ENCODE measurements at places on chromosomes 11 and 22.

DNA sequence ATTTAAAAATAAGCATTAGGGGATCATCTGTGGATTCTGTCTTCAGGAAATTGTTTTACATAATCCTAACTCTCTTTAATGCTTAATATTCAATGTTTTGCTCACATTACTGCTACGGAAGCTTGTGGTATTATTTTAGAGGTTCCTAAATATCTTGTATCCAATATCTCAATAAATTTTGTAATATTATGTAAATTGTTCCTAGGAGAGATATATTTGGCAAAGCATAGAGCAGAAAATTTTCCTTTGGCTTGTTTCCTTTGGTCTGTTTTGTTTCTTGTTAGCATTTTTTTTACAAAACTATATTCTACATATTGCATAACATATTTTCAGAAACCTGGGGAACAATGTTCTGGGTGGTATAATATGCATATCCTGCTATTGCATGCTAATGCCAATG is 144.8 kb downstream of the GRIA4 start:
- no peak for DNase-seq

- no peak for DNase-seq
Observed at GRCh38 chr22:47781427-47782111, 1019.1 kb downstream of the TBC1D22A start.

DNA sequence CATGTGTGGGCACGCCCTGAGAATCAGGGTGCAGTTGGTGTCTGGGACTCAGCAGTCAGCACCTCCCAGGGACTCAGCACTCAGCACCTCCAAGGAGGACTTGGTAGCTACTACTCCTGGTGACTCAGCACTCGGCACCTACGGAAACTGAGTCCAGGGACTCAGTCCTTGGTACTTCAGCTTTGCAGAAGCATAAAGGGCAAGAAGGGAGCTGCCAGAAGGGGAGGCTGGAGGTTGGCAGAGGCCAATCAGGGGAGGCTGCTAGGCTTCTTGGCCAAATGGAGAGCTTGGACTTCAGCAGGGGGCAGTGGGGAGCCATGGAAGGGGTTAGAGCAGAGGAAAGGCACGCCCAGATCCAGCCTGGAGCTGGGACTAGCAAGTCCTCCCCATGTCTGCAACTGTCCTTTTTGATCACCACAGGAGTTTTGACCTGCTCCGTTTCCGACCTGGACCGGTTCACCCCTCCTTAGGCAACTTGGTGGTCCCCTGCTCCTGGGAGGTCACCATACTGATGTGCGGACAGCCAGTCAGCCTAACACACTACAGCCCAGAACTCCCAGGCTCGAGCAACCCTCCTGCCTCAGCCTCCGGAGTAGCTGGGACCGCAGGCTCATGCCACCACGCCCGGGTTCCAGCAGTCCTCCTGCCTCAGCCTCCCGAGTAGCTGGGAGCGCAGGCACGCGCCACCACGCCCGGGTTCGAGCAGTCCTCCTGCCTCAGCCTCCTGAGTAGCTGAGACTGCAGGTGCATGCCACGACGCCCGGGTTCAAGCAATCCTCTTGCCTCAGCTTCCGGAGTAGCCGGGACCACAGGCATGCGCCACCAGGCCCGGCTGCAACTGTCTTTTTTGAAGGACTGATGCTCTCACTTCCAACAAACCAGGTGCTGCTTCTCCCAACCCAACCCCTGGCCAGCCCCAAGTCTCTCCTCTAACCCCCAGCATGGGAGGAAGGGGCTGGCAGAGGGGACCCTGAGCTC is 1.5 kb downstream of the ANO9 start:
- no peak for DNase-seq

GRCh38 chr22:38734421-38735100 is 21.2 kb downstream of the SUN2 start:
- DNase-seq: no peak

GRCh38 chr11:18703001-18703763 is 4.6 kb downstream of the TMEM86A start:
- no peak for DNase-seq

- no peak for DNase-seq
Observed at GRCh38 chr11:92696076-92696475, 273.4 kb upstream of the MTNR1B start.

DNA sequence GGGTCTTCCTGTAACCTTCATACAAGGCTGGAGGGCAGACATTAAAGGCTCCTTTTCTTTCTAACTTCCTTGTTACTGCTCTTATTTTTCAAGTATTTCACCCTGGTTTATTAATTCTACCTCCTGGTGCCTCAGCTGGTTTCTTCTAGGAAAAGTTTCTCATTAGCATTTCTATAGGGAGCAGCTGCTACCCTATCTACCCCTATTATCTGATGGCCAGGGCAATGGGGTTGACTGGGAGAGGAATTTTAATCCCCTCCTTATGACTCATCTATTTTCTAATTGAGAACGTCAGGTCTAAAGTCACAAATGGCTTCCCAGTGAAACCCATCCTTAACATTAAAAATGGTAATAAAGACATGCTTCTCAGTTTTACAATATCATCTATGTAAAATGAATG is 5.0 kb downstream of the MAP6 start:
- DNase-seq: no peak

GRCh38 chr22:42261296-42261695 is 9.2 kb downstream of the TCF20 start:
- no peak for DNase-seq

GRCh38 chr11:15969701-15970329 is 386.5 kb downstream of the SOX6 start:
- DNase-seq: no peak

DNA sequence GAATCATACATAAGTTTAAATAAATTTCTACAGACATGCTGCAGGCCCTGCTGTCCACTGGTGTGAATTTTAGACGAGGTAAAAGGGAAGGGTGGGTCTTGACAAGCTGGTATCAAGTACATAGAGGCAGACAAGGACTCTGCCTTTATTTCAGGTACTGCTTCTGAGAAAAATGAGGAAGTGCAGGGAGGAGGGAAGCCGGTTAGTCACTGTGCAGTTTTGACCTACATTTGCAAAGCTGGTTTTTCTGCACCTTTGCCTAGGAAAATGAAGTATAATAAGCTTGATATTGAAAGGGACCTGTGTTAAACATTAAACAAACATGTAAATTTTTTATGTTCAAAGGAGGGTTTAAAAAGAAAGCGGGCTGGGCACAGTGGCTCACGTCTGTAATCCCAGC is 24.6 kb downstream of the TMEM45B start:
- DNase-seq: no peak

DNA sequence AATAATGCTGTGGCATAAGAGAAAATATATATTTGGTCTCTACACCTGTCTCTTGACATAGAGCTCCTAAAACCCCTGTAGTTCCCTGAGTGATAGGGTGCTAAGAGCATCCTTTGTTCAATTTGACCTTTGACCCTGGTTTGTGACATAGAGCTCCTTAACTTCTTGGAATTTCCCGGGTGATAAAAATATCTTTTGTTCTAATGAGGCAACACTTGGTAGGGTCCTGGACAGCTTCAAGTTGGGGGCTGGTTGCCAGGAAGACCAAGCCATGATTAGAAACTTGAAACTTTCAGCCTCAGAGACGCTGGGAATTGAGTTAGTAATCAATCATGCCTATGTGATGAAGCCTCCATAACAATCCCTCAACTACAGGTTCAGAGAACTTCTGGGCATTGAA is 105.4 kb downstream of the CASP12 start:
- DNase-seq: no peak

DNA sequence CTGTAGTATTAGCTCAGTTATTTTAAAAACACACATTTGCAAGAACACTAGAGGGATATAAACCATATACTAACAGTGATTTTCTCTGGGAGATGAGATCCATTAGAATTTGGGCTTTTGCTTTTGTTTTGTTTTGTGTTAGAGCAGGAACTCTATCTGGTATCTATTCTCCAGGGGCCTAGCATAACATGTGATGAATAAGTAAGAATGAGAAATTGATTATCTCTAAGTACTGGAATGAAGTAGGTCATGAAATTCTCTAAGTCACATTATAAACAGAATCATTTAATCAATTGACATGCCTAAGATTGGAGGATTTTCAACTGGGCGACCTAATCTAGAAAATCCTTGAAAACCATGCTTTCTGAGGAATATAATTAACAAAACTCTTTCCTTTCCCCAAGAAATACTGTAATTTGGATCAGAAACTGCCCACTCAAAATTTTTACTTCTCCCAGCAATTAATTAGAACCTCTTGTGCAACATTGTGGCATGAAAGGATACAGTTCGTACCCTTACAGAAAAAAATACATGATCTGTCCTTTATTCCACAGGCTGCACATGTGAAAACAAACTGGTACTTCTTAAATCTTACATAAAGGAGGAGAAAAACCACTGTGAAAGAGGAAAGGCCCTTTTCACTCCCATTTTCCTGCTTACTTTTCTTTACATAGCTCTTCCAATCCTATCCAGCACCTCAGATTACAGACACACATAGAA is 93.5 kb downstream of the MRTFA start:
- DNase-seq: no peak

- DNase-seq: no peak
Observed at GRCh38 chr11:121716060-121716459, 263.3 kb upstream of the SORL1-AS1 start.

DNA sequence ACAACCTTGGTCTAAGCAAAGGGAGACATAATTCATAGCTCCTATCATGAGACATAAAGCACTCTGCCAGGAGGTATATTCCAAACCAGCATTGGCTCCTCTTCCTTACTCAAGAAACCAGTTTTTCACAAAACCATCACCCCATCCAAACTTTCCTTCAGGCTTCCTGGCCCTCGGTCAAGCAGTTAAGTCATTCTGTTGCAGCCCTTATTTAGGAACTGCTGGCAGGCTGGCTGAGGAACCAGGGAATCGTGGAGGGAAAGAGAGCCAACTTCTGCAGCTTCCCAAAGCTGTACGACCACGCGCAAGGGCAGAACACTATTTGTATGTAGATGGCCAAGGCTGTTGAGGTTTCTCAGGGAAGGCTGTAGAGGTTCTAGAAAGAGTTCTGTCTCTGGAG is 680 bp downstream of the IFT46 start:
- DNase-seq: no peak

DNA sequence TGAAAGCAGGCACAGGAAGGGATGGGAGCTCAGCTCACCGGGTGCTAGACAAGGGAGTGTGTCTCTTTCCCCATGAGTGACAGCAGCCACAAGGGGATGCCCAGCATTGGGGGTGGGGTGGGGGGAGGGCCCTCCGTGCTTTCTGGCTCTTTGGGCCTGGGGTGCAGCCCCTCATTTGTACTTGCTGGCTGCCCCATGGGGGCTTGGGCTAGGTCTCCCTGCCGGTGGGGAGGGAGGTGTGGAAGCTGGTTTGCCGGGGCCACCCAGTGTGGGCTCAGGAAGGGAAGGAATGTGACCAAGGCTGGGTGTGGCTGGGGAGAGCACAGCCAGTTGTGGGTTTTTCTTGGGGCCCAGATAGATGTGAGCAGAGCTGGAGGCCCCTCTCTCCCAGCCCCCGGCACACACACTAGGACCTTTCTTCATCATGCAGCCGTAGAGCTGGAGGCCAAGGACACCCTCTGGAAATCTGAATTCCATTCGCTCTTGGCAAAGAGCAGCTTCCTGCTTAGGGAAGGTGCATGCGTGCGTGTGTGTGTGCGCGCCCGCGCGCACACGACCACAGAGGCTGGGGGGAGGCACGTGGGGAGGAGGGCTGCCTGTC is 25.8 kb downstream of the KCNQ1OT1 start:
- no peak for DNase-seq

DNA sequence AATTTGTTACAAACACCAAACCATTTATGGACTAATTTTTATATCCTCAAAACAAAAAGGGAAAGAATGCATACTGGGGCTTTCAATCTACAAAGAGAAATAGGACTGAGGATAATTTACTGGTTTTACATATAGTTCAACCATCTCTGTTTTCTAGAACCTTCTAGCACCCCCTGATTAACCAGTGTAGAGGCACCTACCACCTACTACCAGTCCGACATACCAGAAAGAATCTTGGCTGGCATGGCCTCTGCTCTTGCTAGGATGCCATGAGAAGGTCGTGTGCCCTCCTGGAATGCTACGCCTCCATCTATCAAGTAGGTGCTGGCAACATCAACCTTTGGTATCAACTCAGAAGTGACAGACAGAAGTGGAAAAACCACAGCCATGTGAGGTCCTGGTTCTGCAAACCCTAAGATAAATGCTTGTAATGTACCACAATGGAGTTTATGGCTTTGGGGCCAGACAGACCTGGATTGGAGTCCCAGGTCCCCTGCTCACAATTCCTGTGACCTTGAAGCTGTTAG is 28.2 kb downstream of the MYH9 start:
- no peak for DNase-seq

DNA sequence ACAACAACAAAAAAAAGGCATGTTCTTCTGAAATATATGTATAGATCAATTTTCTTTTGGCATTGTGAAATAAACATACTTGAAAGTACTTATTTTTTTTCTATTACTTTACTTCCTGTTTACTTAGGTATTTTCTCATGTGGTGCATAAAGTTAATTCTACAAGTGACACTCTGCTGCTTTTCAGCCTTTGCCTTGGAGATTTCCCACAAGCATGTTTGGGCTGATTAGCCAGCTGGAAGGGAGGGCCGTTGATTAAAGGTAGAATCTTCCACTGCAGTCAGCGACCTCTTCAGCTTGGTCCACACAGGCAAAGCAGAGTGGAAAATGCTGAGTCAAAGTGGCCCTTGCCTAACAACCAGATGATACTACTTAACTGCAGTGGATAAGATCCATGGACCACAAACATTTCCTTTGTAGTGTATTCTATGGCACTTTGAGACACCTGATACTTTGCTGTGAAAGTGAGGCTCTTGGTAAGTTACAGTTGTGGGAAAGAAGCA is 176.0 kb downstream of the ARHGAP42 start:
- no peak for DNase-seq

DNA sequence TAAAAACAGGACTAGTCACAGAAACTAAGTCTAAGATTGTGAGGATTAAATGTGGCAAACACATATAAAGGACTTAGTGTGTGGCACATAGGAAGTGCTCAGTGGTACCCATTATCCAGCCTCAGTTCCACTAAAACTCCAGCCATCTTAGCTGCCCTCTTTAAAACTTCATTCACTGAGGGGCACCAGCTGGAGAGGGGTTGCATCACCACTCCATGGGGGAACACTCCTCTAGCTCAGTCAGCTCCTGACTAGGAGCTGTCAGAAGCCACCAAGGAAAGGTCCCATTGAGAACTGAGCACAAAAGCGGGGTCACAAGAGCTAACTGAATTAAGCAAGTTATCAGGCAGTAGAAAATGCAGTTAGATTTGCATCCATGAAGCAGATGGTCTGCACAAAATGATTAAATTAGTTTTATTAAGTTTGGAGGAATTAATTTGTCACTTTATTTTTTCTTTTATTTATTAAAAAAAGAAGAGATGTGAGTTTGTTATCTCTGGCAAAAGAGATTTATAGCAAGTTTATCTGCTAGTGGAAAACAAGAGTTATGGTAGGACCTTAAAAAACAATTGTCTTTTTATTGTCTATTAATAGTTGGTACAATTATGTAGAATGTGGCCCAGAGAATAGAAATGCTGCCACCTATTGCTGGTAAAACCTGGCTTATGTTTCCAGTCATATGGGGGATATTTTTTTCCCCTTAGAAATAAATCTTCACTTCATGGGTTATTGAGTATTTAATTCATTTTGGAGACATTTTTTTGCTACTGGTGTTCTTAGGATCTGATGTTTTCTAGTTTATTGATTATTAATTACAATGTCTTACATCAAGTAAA is 95.7 kb downstream of the NAV2 start:
- DNase-seq: no peak
